ENCODE measurements at places on chromosomes 11 and 22.

- DNase-seq, result no peak
These were observed 4.6 kb downstream of the OR4C45 start for GRCh38 chr11:50037251-50037650.

DNA sequence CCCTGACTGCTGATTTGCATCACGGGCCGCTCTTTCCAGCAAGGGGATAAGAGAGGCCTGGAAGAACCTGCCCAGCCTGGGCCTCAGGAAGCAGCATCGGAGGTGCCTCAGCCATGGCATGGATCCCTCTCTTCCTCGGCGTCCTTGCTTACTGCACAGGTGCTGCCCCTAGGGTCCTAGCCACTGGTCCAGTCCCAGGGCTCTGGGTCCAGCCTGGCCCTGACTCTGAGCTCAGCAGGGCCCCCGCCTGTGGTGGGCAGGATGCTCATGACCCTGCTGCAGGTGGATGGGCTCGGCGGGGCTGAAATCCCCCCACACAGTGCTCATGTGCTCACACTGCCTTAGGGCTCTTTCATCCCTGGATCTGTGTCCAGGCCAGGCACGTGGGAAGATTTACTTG is 7.0 kb upstream of the IGLL5 start:
- DNase-seq, result no peak

DNA sequence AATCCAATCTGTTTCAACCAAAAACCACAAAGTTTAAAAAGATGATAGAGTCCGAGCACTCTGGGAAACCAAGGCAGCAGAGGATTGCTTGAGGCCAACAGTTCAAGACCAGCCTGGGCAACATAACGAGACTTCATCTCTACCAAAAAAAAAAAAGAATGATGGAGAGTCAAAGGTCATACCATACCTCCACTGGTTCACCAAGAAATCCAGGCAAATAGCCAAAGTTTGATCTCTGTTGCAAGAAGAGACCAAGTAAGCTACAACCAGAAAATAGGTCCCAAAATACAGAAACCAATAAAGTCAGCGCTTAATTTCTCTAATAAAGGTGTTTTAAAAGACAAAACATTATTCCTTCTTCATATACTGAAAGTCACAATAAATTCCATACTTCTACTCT is 13.1 kb downstream of the FAM168A start:
- no peak for DNase-seq

GRCh38 chr11:34044664-34045485 is 6.7 kb upstream of the CAPRIN1 start:
- no peak for DNase-seq

GRCh38 chr22:38017272-38017920 is 33.0 kb upstream of the SOX10 start:
- no peak for DNase-seq

GRCh38 chr22:40631925-40632324 is 4.6 kb downstream of the MRTFA start:
- DNase-seq, result no peak

DNA sequence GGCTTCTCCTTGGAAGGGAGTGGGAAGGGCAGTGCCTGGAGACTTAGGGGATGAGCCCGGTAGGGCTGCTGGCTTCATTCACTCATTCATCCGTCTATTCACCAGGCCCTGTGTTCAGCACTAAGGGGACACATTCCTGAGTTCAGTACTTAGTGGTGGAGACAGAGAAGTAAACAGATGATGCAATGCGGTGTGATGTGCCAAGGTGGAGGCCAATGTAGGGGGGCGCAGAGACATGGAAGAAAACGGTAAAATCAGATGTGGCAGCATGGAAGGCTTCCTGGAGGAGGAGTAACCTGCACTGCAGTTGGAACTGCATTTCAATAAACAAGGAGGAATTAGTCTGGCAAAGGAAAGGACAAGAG is 21.3 kb downstream of the GRIK4 start:
- DNase-seq, result no peak

DNA sequence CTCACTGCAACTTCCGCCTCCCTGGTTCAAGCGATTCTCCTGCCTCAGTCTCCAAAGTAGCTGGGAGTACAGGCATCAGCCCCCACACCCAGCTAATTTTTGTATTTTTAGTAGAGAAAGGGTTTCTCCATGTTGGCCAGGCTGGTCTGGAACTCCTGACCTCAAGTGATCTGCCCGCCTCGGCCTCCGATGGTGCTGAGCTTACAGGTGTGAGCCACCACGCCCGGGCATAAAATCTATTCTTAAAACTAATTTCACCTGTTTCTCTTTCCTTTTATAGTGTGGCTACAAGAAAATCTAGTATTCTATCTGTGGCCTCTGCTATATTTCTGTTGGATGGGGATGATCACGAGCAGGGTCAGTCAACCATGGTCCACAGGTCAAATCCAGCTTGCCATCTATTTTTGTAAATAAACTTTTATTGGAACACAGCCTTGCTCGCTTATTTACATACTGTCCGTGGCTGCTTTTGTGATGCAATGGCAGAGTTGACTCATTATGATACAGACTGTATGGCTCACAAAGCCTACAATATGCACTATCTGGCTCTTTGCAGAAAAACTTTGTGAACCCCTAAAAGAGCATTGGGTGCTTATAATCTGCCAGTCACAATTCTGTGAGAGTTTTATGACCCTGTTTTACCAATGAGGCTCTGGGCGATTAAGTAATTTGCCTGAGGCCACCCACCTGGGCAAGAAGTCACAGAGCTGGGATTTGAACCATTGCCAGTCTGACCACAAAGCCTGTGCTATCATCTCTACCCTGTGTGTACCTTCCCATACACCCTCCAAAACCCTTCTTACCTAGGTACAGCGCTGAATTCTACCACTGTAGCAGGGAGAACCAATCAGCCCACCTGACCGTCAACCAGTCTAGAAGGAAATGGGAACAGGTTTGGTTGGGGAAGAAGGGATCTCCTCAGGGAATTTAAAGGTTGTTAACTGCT is 28.3 kb downstream of the SLC1A2 start:
- no peak for DNase-seq

DNA sequence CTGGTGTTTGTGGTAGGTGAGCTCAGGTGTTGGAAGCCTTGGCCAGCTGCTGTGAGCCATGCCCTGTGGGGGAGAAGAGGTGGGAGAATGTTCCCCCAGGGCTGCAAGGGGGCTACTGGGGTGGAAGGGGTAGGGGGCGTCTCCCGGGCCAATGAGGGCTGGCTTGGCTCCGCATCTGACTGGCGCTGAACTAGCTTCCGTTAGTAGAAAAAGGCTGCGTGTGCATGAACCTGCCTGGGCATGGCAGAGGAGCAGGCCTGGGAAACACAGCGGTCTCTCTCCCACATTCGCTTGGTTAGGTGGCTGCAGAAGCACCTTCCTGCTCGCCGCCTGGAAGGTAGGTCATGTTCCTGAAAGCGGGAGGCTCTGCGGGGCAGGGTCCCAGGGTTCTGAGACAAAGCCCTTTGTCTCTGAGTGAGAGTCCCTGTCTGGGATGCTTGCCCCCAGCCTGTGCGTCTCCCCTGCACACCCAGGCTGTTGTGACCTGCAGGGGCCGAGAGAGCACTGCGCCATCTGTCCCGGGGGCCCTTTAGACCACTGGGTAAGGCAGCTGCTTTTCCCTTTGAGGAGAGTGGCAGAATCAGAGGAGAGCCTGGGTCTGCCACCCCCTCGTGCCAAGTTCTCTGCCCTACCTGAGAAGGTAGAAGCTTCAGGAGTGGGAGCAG is 178.8 kb downstream of the ST3GAL4 start:
- no peak for DNase-seq

GRCh38 chr11:109173504-109173903 is 248.5 kb upstream of the C11orf87 start:
- DNase-seq, result no peak

GRCh38 chr11:129852125-129852740 is 36.6 kb downstream of the TMEM45B start:
- no peak for DNase-seq

- DNase-seq, result no peak
These were observed 516.9 kb downstream of the CNTN5 start for GRCh38 chr11:99537681-99538080.

- DNase-seq, result no peak
These were observed 9.8 kb downstream of the PPP6R3 start for GRCh38 chr11:68470304-68470811.

DNA sequence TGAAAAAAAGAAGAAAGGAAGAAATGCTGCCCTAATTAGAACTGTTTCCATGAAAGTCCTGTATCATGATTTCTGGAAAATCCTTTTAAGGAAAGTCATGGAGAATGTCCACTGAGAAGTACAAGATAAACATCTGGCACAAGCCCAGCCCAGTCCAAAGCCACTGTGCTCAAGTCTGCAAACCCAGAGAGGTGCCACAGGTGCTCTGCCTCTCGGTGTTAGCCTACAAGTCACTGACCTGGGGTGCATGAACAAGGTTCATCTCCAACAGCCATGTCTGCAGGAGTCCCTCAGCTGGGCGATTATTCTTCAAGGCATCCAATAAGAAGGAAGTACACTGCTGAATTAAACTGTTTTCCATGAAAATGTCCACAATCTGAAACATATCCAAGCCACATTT is 51.1 kb upstream of the SLC25A1 start:
- DNase-seq, result no peak

- no peak for DNase-seq
These were observed 2.3 kb downstream of the USP35 start for GRCh38 chr11:78190871-78191538.

- no peak for DNase-seq
These were observed 28.5 kb upstream of the MUC5B start for GRCh38 chr11:1194231-1194976.

DNA sequence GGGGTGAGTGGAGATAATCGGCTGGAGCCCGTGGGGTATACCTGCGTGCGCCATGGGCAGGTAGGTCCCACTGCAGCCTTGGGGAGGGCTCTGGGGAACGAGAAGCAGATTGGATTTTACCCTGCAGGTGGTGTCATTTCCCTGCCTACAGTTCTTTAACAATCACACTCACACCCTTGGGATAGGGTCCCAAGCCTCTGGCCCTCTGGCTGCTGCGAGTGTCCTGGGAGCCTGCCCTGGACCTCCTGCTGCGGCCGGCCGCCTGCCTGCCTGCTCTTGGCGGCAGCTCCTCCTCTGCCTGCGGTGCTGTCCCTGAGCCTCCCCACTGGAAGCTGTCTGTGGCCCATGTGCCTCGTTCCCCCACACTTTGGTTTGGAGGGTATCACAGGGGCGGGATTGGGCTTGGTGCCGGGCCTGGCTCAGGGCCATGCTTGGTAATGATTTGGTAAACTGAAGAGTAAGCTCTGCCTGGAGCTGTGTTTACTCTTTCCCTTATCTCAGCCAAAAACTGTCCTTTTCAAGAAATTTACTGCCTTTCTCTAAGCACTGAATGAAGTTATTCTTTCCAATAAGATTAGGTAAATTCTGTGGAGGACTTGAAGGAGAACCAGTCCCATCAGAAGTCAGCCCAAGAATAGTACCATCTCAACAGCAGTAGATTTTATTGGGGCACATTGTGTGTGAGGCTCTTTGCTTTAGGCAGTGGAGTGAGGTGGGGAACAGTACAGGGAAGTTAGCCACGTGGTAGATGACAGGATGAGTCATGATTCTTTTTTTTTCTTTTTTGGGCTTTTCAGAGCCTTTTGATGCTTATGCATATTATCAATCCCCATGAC is 53.7 kb downstream of the TBC1D22A start:
- DNase-seq, result no peak

DNA sequence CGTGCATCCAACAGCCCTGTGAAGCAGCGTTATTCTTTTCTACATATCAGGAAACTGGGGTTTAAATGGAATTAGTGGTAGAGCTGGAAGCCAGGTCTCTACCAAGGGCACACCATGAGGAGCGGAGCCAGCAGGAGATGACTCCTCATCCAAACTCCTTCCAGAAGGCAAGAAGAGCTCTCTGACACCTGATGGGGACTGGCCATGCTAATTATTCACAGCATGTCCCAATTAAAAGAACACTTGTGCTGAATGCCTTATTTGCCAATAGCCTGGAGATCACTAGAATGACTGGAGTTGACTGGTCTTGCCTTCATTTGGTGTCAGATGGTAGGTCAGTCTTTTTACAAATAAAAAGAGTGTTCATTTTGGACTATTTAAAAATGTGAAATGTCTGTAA is 32.9 kb upstream of the SLN start:
- no peak for DNase-seq

DNA sequence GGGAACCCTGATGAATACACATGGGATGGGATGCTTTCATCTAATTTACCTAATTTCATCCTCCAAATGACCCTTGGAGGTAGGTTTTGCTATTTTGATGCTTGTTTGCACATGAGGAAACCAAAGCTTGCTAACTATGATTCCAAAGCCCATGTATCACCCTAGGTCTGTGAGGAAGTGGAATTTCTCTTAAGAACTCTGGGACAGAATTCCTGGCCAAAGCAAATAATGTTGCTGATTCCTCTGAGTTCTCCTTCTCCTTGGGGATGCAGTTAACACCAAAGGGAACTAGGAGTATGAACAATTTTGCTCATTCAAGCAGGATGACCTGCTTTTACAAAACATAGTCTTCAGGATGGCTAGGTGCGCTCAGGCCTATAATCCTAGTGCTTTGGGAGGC is 80.0 kb downstream of the KCNC1 start:
- no peak for DNase-seq

- no peak for DNase-seq
These were observed 6.5 kb downstream of the APOL2 start for GRCh38 chr22:36232715-36233401.

DNA sequence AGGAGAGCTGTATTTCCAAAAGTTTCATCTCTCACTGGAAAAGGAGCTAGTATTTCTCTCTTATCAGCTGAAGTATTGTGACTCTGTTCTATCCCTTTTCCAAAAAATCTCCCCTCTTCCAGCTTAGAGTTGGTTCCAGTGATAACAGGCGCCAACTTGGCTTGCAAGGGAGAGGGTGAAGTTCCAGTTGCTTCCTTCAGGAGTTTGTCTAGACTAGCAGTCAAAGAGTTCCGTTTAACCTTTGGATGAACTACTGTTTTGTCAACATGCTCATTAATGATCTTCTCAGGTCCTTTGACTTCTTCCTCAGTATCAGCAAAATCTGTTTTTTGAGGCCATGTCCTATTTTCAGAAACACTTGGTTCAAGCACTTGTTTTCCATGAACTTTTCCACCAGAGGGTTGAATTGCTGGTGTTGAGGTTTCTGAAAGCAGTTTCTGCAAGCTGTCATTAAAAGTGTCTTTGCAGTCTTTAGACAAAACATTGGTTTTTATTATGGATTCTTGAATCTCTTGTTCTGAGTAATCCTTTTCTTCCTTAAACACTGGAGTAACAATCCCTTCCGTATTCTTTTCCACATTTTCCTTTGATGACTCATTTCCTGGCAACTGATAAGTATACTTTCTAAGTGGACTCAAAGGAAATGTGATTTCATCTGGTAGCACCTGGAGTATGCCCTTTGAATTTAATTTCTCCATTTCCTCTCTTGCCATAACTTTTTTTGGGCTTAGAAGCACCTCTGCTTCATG is 39.7 kb upstream of the CCDC89 start:
- DNase-seq, result no peak

GRCh38 chr11:24386546-24387397 is 110.1 kb upstream of the LUZP2 start:
- DNase-seq, result no peak

DNA sequence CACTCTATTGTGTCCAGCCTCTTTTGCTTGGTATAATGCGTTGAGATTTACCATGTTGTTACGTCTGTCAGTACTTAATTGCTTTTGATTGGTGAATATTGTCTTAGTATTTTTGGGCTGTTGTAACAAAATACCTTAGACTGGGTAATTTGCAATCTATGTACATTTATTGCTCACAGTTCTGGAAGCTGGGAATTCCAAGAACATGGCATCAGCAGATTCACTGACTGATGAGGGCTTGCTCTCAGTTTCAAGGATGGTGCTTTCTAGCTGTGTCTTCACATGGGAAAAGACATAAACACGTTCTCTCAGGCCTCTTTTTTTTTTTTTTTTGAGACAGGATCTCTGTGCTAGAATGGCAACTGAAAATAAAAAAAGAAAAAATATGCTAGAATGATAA is 46.7 kb upstream of the INCENP start:
- DNase-seq, result no peak
